Omental fat pad (tissue), 4 donors: ENCODE measurements at places on chromosomes 7 and 10. TPM values are rescaled to one million over a fixed set of nuclear protein-coding genes. Genes with fewer than 3 reads are reported as not detected.
A peak's percentile ranks its signal among the peaks of the same experiment; 100 is the strongest.

SPDYE5 gene
- not detected for total RNA-seq

DNA sequence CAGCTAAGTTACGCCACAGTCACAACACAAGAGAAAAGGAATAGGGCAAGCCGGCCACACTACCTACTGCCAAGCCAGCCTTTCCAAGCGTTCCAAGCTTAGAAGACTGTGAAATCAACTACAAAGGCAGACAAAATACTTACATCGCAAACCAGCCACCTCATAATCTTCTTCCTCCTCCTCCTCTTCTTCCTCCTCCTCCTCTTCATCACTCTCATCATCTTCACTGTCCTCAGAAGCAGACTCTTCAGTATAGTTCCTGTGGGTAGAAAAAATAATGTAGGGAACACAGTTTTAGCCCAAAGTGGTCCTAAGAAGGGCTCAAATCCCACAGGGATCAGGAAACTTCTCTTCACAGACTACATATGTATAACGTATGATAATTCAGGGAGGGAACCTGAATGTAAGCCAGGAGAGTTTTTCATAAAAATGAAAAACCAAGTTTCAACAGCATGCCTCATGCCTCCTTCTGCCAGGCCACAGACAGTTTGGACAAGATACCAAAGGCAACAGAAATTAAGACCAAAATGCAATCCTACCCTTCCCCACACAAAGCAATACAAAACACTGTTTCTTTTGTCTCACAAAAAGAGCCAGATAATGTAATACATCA, 13.6 kb downstream of the FZD9 start:
- DNase-seq, result no peak

DNA sequence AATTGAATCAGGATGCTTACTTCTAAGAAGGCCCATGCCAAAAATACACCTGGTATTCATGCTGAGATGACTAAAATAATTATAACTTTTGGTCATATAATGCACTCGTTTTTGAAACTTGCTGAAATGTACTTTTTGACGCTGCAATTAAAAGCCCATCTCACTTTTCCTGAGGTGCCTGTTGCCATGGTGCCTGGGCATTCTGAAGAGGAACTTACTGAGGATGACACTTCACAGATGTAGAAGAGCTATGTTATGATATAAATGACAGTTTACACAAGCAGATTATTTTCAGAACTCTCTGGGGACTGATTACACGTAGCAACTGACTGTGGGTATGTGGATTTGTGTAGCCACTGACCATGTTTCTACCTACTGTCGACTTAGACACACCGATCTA, 182.4 kb downstream of the TPK1 start:
- DNase-seq, result no peak

DNA sequence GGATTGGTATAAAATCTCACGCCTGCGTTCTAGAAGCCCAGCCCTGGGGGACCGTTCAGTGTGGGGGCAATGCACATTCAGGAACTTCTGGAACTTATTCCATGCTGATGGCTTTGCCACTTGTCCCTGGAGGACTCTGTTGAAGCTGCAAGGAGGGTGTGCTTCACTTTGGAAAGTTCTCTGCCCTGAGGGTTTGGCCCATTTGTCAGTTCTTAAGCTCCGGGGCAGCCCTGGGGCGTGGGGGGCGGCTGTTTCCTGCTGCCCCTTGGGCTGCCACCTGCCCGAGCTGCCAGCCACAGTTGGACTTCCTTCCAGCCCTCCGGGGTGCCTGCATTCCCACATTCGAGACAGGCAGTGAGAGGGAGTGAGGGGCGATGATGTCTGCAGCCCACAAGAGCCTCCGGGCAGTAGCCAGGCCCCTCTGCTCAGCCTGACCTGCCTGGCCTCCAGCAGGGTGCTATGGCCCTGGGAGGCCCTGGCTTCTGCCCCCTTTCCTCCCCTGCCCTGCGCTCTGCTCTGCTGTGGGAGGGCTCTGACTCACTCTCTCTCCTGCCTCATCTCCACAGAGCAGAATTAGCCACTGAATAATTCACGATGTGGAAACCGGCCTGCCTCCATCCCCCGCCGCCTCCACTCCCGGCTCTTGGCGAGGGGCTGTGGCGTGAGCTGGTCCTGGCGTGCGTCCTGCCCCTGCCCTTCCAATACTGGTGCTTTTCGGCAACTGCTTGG, 1.9 kb downstream of the TTYH3 start:
- DNase-seq, result peak; percentile 60

GRCh38 chr7:156059369-156059768, 247.1 kb upstream of the SHH start:
- DNase-seq, result no peak
